ENCODE measurements at places on chromosomes 3 and 15.

DNA sequence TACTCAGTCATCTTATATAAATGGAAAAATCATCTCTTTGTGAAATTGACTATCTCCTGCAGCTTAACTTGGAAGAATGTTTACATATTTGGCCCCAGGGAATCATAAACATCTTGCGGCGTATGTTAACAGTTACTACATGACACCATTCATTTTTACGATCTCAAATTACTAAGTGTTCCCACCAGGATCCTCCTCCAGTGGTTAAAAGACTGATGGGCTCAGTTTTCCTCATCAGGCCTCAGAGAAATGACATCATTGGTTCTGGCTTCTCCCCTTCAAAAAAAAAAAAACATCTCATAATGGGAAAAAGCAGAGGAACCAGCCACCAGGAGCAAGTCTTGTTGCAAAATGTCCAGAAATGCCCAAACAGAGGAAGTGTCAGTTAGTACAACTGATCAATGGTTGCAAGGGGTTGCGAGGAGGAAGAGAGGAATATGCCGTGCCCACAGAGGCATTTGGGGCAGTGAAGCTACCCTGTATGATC, 70.5 kb upstream of the LIPC start:
- DNase-seq: no peak

DNA sequence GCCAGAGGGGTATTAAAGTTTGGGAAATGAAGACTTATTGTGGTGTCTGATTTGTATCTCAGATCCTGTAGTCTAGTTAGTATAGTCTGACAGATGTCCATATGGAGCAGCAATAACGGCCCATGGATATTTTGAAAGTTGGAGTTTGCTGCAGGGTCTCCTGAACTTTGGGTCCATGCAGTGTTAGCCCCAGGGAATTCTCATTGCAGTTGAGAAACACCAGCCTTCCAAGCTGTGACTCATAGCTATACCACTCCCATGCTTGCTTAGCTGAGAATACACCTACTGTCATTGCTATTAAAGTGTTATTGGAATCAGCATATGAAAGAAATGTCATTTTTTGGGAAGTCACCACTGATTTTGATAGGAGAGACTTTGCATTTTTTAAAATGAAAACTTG, 29.2 kb downstream of the TMOD2 start:
- no peak for DNase-seq

DNA sequence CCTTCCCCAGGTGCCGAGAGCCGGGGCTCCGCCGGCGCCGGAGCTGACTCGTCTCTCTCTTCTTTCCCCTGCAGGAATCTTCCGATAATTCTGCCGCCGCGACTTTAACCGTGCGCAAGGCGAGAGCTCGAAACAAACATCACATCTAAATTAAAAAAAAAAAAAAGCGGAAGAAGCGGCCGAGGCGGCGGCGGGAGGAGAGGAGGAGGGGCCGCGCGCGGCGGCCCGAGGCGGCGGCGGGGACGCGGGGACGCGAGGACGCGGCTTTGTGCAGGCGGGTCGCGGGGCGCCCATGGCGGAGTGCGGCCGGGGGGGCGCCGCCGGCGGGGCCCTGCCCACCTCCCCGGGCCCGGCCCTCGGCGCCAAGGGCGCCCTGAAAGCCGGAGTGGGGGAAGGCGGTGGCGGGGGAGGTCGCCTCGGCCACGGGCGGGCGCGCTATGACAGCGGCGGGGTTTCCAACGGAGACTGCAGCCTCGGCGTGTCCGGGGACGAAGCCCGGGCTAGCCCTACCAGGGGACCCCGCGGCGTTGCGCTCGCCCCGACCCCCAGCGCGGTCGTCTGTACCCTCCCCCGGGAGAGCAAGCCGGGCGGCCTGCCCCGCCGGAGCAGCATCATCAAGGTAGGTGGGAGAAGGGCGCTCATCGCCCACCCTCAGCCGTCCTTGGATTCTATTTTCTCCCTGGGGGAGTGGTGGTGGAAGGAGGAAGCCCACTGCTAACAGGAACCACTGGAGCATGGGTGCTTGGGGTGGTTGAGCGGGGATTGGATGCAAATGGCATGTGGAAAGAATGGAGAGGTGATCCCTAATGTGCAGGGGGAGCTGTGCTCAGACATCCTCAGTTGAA, at the start of gene PLCL2:
Gene PLCL2 (plus strand): TSS at position 208 of the 845 bp plus-strand sequence. CDS start 85 bp downstream, at position 293.
- DNase-seq: peak; percentile 48

GRCh38 chr3:114556657-114557213, 262.9 kb downstream of the TIGIT start:
- DNase-seq: no peak

DNA sequence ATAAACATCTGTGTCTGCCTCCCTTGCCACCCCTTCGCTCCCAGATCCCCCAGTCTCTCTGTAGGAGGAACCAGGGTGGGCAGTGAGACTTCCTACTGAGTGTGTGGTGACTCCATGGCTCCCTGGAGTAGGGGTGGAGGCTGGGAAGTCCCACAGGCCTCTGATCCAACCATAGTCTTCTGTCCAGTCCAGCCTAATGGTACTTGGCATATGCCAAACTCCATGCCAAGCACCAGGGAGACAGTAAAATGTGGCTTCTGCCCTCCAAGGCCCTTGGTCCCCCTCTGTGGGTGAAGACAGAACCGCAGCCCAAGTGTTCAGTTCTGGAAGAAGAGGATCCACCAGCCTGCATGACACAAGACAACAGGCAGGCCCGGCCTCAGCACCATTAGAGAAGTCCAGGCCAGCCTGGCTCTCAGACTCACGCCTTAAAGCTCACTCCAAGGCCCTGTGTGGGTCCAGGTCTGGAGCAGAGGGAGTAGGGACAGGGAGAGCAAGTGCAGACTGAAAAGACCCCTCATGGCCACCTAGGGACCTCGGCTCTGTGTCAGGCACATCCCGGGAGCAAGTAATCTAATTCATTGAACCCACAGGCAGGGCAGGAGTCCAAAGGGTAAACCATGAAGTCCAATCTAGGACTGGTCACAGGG, 112.7 kb downstream of the ETFA start:
- DNase-seq: no peak

DNA sequence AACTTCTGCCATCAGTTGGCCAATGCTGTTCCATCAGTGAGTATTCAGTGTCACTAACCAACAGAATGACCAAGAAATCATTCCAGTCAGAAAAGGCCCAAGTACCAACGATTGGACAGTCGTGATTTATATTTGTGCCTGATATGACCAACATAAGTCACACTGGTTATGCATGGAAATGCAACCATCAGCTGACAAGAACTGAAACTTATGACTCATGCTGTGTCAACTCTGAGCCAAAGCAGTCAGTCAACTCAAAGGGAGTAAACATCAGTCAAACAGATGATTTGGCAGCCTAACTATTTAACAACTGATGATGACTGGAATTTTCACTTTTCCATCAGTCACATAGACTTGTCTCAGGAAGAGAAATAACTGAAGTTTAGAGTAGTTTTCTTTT, 142.4 kb downstream of the ANXA2 start:
- peak; percentile 14 for DNase-seq

DNA sequence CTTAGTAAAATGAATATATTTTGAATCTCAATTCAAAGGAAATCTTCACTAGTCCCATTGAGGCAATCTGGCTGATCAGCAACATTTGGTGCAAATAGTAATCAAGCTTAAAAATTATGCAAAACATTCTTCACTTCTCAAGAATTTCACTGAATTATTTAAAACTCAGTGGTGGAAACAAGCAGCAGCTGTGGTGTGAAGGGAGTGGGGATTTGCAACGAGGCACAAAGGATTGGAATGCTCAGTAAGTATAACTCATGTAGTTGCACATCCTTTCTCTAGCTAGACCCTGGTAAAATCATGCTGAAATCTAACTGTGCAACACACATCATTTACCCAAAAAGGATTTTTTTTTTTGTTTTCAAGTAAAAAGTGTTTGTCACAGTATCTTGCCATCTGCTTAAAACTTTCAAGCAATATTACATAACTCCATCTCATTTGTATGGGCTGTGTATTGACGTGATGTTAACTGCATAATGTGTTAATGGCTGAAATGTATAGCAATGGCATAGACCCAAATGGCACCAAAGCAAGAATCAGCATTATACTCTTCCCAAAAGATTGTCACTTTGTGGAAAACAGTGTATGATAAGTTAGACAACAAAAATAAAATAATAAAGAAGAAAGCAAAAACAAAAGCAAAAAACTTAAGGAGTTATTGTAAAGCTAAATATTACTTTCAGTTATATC, 816.6 kb downstream of the EPHA3 start:
- no peak for DNase-seq

GRCh38 chr15:91473894-91474545, 374.0 kb downstream of the SV2B start:
- no peak for DNase-seq

- DNase-seq: no peak
These were observed 73.2 kb downstream of the MB21D2 start for GRCh38 chr3:192844486-192844765.

DNA sequence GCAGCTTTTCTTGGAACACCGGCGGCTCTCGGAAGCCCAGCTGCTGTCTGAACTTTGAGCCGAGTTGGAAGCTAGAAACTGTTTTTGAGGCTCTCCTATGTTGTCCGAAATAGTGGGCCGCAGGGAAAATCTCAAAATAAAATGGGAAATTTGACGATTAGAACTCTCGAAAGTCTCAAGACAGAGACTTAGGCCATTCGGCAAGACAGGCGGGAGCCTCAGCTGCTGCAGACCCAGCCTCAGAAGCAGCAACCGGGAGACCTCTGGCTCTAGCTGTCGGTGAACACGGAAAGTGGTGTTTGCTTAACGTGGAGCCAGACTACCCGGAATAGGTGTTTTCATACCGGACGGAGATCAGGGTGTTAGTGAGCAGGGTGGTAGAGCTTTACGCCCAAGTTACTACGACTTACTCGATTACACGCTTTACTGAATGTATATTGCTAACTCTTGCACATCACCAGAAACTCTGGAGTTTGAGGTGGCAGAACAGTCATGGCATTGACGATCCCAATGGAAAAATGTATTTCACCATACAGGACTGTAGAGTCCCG, 357 bp upstream of the MAN2C1 start:
- DNase-seq: no peak

GRCh38 chr3:140931016-140931454, 10.6 kb upstream of the SLC25A36 start:
- no peak for DNase-seq

- DNase-seq: no peak
These were observed 45.0 kb downstream of the GPR176 start for GRCh38 chr15:39874890-39875549.

- peak; percentile 35 for DNase-seq
These were observed 836 bp upstream of the AKAP13 start for GRCh38 chr15:85379403-85380131.

DNA sequence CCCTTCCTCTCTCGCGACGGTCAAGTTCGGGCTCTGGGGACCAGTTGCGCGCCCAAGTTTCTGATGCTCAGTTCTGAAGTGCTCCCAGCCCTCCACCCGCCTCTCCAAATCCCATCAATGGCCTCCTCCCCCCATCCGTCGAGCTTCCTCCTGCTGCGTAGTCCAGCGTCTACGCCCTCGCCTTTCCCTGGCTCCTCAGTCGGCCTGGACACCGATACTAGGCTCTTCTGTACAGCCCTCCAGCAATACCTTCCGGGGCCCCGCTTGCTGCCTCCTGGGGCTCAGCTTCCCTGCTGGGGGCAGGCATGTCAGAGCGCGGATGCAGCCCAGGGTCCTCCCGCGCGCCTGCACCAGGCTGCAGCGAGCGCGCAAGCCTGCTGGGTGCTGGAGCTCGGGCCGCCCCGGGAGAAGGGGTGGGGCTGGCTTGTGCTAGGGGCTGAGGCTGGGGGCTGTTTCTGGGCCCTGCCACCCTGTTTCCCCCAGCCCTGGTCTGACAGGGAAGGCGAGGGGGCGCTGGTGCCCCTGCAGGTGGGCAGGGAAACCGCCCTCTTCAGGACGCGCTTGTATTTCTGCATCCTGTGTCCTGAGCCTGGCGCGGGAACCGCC, 353.3 kb upstream of the SUCLG2 start:
- DNase-seq: peak; percentile 14

DNA sequence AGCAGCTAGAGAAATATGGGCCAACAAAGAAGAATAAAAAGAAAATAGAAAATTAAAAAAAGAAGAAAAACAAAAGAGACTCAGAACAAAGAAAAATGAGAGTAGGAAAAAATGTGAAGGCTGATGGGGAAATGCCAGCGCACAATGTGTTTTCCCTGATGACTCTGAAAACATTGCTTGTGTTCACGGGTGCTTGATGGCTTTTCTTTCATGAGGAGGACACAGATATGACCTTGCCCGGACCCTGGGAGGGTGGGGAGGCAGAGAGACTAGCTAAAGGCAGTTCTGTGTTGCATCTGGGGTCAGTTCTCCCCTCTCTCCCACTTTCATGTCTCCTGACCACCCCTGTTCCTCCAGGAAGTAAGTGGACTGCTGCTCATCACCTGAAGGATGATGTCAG, 125.9 kb downstream of the MOBP start:
- DNase-seq: no peak
